Activated CD4-positive, alpha-beta T cell treated with anti-CD3 and anti-CD28 coated beads for 4 hours (primary cell): ENCODE measurements at places on chromosomes 4 and X.

- DNase-seq: no peak
Measured at GRCh38 chr4:71882113-71882841, 98.4 kb upstream of the GC start.

DNA sequence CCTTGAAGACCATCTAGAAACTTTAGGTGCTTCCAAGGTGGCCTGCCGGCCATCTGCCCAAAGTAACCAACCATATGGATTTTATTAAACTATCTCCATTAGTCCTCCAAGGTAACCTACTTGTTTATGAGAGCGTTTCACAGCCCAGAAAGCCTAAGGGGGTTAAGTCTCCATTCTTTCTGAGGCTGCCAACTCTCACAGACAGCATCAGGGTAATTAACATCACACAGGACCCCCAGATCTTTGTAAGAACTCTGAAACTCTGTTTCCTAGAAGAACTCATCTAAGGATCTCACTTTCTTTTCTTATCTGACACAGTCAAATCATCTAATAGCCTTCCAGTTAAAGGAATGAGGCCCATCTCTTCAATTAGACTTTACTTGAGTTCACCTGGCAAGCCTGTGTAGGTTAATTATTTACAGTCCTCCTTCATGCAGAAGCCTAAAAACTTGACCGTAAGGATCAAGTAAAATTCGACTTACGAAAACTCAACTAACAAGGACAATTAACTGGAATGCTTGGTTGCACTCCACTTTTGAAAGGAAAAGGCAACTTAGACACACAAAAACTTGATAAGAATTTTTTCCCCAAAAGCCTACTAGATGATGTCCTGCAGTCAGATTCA, 252.5 kb downstream of the GRIA3 start:
- DNase-seq: no peak

DNA sequence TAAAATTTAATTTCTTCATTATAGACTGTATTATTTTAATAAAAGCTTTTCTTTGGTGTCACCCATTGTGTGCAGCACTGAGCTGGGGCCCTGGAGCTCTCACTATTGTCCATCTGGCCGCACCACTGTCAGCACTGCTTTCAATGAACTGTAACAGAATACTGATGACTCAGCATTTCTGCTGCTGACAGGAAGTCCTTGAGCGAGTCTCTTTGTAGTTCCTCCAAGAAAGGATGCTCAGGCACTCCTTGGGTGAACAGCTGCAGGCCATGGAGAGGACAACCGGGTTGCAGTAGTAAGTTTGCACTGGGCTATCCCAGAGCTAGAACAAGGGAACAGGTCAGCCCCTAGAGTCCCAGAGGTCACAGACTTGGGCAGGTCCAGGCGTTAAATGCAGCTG, 81.6 kb downstream of the SORBS2 start:
- no peak for DNase-seq

DNA sequence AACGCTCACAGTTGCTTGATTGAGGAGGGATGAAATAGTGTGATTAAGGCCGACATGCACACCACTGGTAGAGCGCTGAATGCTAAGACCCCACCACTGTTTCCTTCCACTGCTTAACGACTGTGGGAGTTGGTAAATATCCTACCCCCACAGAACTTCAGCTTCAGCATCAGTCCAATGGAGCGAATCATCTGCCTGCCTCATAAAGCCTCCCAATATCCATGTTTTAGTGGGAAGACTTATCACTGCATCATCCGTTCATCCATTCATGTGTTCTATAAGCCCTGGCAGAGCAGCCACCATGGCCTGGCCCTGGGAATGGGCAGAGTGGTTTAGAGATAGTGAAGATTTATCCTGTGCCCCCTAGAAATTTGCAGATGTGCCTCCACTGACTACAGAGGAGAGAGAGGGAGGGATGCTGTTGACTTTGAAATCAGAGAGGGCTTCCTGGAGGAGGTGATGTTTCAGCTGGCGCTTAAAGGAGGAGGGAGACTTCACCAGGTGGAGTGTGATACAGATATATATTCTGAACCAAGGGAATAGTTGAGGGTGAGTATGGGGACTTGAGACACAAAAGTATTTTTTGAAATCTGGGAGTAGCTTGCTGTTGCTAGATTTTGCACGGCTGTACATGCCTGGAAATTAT, 71.9 kb upstream of the STX18 start:
- no peak for DNase-seq

- no peak for DNase-seq
Measured at GRCh38 chr4:168839758-168840391, 170.2 kb downstream of the CBR4 start.

- DNase-seq: no peak
Measured at GRCh38 chrX:100413229-100413628, 3.2 kb upstream of the PCDH19 start.

GRCh38 chrX:150148749-150149672, 210.7 kb upstream of the EOLA2 start:
- DNase-seq: no peak

DNA sequence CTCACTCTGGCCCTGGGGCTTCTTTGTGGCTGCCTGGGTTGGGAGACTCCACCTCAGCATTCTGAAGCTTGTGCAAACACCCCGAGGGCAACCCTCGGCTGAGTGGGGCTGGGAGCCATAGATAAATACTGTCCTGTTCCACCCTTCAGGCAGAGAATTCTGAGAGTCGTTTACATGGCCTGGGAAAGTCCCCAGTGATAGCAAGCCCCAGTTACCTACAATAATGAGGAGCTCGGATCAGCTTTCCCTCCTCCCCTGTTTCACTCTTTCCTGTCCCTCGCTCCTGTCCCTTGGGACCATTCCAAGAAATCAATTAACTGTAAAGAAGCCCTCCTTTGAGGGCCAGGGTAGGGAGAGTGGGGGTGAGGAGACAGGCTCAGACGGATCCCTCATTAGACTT, 31.6 kb upstream of the DDX3X start:
- no peak for DNase-seq

DNA sequence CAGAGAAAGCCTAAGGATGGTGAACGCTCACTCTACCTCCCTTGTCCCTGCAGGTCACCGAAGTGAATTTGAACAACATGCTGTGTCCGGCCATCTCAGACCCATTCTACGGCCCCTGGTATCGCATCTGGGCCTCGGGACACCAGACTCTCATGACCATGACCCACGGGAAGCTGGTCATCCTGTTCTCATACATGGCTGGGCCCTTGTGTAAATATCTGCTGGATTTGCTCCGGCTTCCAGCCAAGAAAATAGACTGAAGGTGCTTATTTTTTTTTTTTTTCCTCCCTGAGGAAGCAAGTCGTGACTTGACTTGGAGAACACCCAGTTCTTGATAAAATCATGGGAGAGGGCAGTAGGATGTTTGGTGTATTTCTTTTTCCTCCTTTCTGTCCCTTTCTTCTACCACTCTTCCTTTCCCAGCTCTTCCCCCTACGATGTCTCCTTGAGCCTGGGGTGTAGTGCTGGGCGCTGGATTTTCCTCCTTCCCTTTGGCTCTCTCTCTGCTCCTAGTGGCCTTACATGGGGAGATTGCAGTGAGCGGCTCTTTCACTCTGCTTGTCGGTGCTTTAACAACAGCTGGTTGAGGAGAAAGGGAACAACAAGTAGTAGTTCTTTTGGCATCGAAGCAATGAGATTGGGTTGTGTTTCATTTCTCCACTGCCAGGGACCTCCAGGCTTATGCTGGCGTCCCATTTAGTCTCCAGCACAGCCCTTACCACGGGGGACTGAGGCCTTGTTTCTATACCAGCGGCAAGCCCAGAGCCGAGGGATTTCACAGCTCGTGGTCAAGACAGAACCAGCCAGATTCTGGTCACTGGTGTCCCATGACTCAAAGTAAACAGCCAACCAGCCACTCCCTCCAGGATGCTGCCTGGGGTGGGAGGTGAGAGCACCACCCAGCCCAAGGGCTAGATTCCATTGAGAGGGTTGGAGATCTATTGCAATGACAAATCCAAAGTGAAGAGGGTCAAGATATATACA, 144.4 kb downstream of the AMMECR1 start:
- DNase-seq: no peak

GRCh38 chr4:118803253-118803652, 32.7 kb downstream of the SEC24D start:
- DNase-seq: no peak
